ACHN (cell line): ENCODE measurements at places on chromosomes 2 and 18.

DNA sequence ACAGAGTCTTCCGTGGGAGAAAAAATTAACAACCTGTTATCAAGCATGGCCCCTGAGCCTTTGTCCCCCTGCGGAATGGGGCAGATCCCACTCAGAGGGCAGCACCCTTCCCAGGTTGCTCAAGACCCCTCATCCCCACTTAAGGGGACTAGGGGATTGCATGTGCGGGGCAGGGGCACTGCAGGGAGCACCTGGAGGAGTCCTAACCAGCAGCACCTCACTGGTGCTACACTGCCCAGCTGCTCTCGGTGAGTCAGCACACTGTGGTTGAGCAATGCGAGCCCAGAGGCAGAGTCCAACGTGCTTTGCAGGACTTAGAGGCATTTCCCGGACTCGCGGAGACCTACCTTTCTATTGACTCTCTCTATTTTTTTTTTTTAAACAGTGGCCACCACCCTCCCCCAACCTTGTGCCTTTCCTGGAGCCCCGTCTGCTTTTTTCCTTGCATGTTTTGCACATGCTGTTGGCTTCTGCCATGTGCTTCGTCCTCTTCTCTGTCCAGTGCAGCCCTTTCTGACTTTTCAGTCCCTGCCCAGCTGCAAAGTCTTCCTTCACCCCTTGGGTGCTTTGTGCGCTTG is 74.0 kb downstream of the IL1R2 start:
- peak; percentile 90 for DNase-seq

DNA sequence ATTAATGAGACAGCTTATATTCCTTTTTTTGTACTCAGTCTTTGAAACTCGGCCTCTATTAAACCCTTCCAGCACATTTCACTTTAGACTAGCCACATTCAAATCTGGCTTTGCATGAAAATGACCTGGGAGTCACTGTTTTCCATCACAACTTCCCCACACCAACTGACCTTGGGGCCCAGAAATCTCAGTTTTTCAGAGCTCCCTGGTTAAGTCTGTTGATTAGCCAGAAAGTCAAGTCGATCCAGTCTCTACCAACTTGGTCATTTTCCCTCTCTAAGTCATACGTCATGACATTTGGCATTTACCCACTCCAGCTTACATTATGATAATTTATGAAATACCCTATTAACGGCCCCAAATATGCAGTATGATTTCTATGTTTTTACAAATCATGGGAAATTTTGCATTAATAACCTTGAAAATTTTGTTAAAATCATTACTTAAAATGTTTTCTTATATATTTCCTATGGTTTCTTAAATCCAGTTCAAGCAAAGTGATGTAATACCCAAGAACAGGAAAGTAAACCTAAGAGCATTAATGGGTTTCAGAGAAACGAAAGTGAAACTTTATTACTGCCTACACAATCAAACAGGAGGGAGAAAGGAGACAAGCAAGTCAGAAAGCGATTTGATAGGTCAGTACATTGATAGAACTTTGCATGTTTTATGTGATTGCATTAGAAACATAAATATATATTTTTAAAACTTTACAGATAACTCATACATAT is 77.1 kb downstream of the SPATS2L start:
- peak; percentile 86 for DNase-seq

GRCh38 chr2:172095905-172096625 is 6.6 kb downstream of the DLX2 start:
- peak; percentile 55 for DNase-seq

- no peak for DNase-seq
These were observed 1859.7 kb upstream of the CELF4 start for GRCh38 chr18:39425172-39425850.

DNA sequence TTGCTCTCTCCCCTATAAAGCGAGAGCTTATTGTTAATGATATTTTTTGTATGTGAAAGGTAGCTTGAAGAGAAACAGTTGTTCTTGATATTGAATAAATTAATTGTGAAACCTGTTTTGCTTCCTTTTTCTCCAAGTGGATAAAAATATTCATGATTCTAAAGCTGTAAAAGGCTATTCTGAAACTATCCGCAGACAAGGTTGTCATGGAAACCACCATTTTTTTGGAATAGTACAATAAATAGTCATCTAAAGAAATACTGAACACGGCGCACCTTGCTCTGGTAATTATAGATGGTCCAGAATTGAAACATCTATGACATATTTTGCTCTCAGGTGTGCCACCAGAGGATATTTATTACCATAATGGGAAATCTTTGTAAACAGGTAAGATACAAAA is 1103.0 kb upstream of the SLC39A10 start:
- no peak for DNase-seq

GRCh38 chr18:34591920-34592444 is 118.1 kb upstream of the DTNA start:
- DNase-seq: no peak

- DNase-seq: no peak
These were observed 171.6 kb downstream of the MBD2 start for GRCh38 chr18:54052732-54053429.

DNA sequence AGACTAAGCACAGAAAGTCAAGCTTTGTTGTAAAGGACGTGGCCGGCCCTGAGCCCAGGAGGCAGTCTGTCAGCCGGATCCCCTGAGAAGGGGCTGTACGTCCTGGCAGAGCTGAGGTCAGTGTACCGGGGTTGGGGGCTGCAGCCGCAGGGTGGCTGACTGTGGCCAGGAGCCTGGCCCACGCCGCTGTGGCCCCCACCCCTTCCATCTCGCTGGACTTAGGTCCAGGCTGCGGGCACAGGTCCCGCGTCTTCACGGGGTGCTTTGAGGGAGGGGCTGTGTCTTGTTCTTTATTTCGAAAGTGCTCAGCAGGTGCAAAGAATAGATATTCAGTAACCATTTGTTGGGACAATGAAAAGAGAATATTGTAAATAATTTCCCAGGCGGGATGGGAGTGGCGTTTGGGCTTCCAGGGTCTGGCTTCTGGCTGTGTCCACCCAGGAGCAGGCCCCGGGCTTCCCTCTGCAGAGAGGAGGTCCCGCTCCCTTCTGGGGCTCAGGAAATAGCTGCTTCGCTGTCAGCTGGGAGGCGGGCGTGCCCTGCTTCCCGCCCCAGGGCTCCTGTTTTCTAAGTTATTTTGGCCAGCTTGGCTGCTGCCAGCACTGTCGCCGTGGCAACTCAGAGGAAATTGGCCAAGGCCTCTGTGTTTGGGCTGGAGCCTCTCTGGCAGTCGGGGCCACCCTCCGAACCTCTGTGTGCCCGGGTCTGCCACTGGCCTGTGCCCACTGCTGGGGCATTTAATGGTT is 7.4 kb downstream of the NFATC1 start:
- DNase-seq: no peak
